Omental fat pad (tissue), 4 donors: ENCODE measurements at places on chromosomes 13 and 19. TPM values are rescaled to one million over a fixed set of nuclear protein-coding genes. Genes with fewer than 3 reads are reported as not detected.

DNA sequence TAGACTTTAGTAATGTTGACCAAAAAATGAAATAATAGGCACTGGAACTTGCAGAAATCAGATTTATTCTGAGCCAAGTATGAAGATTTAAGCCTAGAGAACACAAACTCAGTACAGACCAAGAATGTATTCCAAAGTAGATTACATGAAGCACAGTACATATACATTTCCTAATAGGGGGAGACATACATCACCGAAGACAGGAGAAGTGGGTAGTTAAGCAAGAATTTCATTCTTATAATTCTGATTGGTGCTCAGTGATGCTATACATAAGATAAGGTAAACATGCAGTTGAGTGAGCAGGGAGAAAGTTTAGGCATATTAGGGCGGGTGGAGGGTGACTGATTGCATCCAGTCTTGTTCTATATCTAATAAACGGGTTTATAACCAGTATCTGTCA is 2218.8 kb downstream of the PCDH9 start:
- DNase-seq = no peak

DNA sequence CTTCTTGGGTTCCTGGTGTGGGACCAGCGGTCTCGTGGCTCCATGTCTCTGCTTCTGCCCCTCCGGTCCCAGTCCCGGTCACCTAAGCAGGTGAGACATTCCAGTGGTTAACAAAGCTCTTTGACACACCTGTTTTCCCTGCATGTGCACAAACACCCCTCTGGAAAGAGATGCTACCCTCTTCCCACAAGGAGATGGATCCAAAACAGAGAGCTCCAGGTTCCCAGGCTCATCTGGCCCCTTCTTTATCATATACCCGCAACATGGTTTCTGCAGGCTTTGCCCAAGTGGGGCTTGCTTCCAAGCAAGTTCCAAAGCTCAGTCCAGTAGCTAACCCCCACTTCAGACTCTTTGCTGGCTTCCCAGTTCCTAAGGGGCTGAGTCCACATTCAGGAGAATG is 17.8 kb downstream of the PEG3 start:
- no peak for DNase-seq

ZBTB45 gene
- total RNA-seq = 4.6 TPM

C19orf85 gene
- total RNA-seq = not detected

DNA sequence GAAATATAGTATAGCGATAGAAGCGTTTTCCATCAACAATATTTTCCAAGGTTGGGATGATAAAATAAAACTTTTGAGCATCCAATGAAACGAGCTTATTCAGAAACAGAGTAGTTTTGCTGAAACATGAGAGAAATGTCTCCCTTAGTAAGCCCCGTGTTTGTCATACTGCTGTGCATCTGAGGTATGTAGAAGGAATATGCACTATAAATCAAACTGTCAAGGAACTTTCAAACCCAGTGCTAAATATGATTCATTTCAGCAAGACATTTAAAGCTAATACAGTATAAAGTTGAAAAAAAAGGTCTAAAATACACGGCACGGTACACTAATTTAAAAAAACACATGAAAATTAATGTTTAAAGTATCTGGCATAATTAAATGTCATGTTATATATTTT is 546.2 kb downstream of the SLITRK5 start:
- DNase-seq = no peak

SIGLEC12 gene
- total RNA-seq = 1.1 TPM

DNA sequence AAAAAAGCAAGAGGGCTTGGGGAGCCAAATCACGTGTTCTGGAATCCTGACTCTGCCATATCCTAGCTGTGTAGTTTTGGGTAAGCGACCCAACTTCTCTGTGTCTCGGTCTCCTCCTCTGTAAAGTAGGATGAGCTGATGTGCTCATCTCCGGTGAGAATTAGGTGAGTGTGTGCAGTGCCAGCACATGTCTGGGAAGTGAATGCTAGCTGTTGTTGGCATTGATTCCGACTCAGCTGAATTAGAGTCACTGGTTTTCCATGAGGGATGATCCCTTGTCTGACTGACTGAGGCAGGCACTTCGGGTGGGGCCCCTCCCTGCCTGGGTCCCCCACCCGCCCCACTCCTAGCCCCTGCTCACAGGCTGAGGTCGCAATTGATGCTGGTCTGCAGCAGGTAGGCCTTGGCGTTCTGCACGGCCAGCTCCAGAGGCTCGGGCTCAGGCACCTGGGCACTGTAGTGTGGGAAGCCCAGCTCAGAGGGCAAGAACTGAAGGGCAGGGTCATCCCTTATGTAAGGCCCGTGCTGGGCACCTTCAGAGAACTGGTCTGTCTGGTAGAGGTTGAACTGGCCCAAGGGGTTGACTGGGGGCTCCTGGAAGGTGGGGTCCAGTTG is 835 bp downstream of the RSPH6A start:
- DNase-seq = no peak

HS6ST3 gene
- total RNA-seq = not detected

GRCh38 chr13:76472916-76473315 is 413.3 kb downstream of the KCTD12 start:
- DNase-seq = no peak

- DNase-seq = no peak
These were observed 22.8 kb upstream of the ITM2B start for GRCh38 chr13:48210178-48210577.

GRCh38 chr19:58261600-58261967 is 17.2 kb upstream of the ZNF8 start:
- DNase-seq = no peak

DNA sequence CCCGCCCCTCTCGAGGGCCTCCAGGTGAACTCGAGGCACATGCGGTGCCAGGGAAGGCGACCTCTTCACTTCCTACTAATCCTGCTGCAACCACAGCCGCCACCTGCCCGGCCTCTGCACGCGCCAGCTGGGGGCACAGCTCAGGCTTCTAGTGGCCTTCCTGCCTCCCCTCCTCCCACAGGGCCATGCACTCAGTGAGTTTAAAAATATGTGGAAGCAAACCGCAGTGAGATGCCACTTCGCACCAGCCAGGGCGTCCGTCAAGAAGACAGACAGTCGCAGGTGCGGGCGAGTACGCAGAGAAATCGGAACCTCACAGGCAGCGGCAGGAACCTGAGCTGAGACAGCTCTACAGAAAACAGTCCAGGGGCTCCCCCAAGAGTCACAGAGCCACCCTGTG is 10.4 kb downstream of the LMNB2 start:
- no peak for DNase-seq

CACNG6 gene
- not detected for total RNA-seq
